Progenitor cell of endocrine pancreas (in vitro differentiated cells): ENCODE measurements at places on chromosomes 16 and 17.

DNA sequence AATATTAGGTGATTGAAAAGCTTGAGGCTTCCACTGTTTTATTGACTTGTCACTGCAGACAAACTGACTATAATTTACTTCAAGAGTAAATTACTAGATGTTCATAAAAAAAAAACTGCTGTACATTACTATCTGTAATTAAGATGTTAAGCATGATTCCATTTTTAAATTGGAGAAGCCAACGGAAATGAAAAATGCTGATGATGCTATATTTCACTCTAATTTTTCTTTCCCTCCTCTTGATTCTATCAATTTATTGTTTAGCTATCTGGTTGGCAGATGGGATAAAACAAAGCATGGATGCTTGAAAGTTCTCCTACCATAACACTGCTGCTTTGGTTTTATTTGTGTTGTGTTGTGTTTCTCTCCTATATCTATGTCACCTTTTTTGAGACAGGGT lies 41.0 kb downstream of the MAF start:
- DNase-seq = no peak

- DNase-seq = no peak
These were observed 27.9 kb upstream of the DBNDD1 start for GRCh38 chr16:90046971-90047713.

DNA sequence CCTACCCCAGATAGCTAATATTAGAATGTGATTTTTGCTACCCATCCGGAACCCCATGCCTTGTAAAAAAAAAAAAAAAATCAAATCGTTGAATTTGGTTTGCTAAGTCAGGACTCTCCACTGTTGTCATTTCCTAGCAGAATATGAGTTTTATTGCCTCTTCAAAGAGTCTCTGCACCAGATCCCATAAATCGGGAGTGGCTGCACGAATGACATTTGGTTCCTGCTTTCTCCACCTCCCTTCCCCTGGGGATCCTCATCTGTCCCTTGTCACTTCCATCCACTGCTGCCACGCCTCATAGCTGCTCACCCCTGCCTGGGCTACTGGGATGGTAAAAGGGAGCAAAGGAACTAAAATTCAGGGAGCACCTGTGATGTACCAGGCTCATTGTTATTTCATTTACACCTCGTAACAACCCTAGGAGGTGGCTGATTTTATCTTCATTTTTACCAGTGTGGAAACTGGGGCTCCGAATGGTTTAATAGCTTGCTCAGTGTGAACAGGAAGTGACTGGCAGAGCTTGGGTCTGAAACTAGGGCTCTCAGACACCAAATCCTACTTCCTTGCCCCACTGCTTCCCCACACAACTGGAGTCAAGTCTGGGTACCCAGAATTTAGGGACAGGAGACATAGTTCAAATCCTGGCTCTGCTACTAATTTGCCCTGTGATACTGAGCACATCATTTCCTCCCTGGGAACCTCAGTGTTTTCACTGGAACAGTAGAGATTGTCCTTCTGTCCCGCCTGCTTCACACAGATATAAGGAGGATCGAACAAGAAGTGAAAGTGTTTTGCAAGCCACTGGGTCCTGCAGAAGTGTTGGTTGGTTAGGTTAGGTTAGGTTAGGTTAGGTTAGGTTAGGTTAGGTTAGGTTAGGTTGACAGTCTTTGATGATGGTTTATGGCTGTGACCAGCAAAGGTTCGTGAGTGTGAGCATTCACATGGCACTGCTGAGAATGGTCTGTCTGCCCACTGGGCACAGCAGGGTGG lies 585 bp upstream of the KRT36 start:
- DNase-seq = no peak

GRCh38 chr17:27332485-27333409 lies 38.8 kb downstream of the WSB1 start:
- DNase-seq = peak; percentile 96

- DNase-seq = no peak
These were observed 138.2 kb upstream of the COX10 start for GRCh38 chr17:13931111-13931526.

- DNase-seq = no peak
These were observed 80.7 kb downstream of the SNX29 start for GRCh38 chr16:12057266-12057665.

DNA sequence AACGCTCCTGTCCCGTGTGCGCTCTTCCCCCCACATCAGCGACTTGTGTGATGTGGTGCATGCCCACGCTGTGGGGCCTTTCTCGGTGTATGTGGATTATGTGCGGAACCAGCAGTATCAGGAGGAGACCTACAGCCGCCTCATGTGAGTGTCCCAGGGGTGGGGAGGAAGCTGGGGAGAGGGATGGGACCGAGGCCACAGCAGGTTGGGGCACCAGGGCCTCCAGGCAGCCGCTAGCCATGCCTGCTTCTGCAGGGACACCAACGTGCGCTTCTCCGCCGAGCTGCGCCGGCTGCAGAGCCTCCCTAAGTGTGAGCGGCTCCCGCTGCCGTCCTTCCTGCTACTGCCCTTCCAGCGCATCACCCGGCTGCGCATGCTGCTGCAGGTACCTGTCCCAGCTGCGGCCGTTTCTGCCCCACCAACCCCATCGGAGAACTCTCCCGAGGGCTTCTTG lies 5.8 kb downstream of the ARHGEF15 start:
- DNase-seq = no peak

- DNase-seq = no peak
These were observed 50.7 kb downstream of the RNF213 start for GRCh38 chr17:80311216-80311827.

DNA sequence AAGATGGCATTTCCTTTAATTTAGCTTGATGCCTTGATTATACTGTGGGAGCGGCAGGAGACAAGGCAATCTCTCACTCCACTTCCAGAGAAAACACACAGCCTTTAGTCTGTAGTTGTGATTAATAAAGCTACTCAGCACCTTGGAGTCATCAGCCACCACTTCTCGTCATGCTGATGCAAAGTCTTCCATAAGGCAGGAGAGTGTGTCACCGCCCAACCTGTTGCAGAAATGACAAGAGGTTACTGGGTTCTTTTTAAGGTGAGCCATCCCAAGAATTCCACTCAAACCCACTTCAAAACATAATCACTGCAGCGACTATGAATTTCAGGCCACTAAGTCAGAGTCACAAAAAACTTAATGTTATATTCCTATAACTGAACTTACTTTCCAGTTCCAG lies 223.9 kb upstream of the TOX3 start:
- DNase-seq = no peak

- DNase-seq = no peak
These were observed 1.2 kb upstream of the ZKSCAN2 start for GRCh38 chr16:25258861-25259179.

- no peak for DNase-seq
These were observed 130.9 kb upstream of the CACNG3 start for GRCh38 chr16:24125214-24125613.

DNA sequence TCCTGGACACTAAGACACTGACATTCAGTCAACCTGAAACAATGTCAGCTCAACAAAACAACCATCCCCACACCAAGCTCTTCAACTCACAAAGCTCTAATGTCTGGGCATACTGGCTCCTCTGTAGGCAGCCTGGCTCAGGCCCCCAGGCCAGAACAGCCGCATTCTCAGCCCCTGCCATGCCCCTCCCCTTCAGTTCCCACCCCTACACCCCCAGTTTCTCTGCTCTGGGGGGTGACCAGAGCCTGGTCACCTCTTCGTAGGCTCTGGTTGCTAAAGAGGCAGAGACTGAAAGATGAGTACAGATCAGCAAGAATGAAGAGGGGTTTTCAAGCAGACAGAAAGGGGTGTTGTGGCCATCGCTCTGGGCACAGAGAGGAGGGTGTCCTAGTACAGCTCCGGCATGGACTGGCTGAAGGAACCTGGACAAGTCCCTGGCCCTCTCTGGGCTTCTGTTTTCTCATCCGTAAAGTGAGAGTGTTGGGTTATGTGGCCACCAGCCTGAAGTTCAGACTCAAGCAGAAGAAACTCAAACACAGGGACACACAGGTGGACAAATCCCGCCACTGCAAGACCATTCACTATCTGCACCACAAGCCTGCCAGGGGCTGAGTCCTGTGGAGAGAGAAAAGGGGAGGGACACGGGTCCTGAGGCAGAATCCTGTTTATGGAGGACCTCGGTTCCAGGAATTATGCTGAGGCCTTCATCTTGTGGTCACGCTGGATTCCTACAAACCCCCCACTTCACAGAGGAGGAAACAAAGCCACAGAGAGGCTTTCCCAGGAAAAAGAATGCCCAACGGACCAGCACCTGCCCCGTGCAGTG lies 987 bp upstream of the SLC4A1 start:
- no peak for DNase-seq

DNA sequence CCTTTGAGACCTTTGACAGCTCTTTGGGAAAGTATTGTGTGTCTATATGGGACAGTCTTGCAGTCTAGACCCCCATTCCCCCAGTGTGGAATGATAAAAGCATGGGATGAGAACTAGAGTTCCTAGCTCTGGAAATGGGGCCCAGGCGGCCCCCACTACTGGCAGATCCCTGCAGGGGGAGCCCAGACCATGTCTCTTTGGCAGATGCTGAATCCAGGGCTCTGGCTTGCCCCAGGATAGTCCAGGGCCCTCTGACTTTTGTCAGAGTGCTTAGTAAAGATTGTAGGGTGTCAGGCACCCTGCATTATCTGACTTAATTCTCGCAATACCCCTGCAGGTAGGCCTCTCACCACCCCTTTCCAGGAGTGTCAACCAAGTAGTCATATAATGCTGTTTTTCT lies 8.3 kb downstream of the ALKBH5 start:
- DNase-seq = no peak
